ENCODE measurements at places on chromosomes 4 and X.

- no peak for DNase-seq
Measured at GRCh38 chrX:84358271-84358670, 144.0 kb downstream of the HDX start.

- no peak for DNase-seq
Measured at GRCh38 chr4:133268205-133268604, 119.1 kb downstream of the PCDH10 start.

DNA sequence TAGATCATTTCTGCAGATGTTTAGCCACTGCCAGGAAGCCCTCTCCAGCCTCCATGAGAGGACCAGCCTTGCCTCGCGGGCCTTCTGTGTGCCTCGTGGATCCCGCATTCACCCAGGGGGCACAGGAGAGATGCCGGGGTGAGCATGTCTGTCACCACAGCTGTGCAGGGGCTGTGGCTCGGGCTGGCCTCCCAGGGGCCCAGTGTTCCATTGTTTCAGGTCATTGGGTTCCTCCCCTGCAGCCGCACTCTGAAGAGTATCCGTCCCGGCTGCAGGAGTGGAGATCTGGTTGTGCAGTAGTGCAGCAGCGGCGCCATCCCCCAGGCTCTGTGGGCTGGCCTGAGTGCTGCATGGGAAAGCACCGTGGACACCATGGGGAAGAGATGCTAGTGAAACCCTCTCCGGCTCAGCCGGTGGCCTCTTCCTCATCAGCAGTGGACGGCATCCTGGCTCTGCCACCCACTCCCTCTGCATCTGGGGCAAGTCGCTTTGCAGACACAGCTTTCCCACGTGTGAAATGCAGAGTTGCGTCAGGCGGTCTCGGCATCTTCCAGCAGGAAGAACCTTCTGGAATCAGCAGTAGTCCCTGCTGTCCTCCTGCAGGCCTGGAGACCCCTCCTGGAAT is 29.1 kb downstream of the TBC1D14 start:
- DNase-seq: no peak

- no peak for DNase-seq
Measured at GRCh38 chr4:15336410-15337167, 91.2 kb upstream of the C1QTNF7 start.

GRCh38 chr4:105572296-105572695 is 19.9 kb downstream of the ARHGEF38 start:
- no peak for DNase-seq

DNA sequence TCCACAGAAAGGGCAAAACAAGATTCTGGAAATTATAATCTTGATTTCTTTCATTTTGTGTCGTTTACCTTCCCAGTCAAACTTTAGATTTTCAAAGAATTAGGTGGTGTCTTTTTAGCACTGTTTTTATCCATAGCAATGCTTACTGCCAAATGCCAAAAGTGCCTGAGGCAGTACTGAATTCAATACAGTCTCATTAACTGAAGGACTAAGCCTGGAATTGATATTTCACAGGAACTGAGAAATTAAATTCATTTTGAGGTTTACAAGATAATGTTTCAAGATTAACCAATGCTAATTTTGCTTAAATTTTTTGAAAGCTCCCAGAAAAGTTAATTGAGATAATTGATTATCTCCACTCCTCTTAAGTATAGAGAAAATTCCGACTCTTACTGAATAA is 68.8 kb upstream of the ARHGAP24 start:
- no peak for DNase-seq
